ENCODE measurements at places on chromosomes 5 and 9. TPM values are rescaled to one million over a fixed set of nuclear protein-coding genes. Genes with fewer than 3 reads are reported as not detected.

Gene CTSV
- 10.5 TPM for total RNA-seq

Gene CCDC171
- total RNA-seq = 5.1 TPM

Gene ANAPC2
- total RNA-seq = 74.3 TPM

Gene KIF4B
- total RNA-seq = not detected

Gene HTR4
- not detected for total RNA-seq

Gene GAPVD1
- total RNA-seq = 46.0 TPM

Gene TRAF1
- total RNA-seq = 6.7 TPM

DNA sequence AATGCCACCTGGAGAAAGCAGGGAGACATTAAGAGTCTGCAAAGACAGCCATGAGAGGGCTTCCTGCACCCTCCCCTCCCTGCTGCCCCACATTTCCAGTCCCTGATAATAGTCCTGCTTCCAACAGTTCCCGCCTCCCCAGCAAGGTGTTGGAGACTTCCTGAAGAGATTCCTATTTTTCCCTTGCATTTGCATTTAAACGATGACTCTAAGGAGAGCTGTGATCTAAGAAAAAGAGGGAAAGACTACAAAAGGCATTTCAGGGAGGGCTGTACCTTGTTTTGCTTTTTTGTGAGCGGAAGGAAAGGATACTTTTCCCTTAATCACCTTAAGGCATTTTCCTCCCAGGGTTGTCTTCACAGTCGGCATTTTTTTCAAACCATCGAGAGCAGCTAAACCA is 62.1 kb downstream of the GAS1 start:
- H3K4me1 ChIP-seq = peaks cover 4% of the 10 kb centered on the region
- no peak overlapping the region for H3K4me3 ChIP-seq
- peaks cover 33% of the 10 kb centered on the region for H3K27me3 ChIP-seq

GRCh38 chr9:87089929-87090328 is 142.6 kb upstream of the GAS1 start:
- H3K27me3 ChIP-seq = no peaks in the 10 kb centered on the region
- no peaks in the 10 kb centered on the region for H3K4me1 ChIP-seq
- H3K4me3 ChIP-seq = no peak overlapping the region
- DNase-seq = no peak

GRCh38 chr5:143435210-143435657 is 31.7 kb upstream of the NR3C1 start:
- no peak overlapping the region for H3K27ac ChIP-seq
- no peaks in the 10 kb centered on the region for H3K4me1 ChIP-seq
- DNase-seq = no peak
- peaks cover 3% of the 10 kb centered on the region for H3K27me3 ChIP-seq

- peak overlapping the region; percentile 73 for H3K27ac ChIP-seq
- H3K27me3 ChIP-seq = no peaks in the 10 kb centered on the region
- no peak overlapping the region for H3K4me3 ChIP-seq
- DNase-seq = no peak
- peaks cover 4% of the 10 kb centered on the region for H3K36me3 ChIP-seq
Observed at GRCh38 chr9:133113949-133114885, 6.8 kb downstream of the RALGDS start.

DNA sequence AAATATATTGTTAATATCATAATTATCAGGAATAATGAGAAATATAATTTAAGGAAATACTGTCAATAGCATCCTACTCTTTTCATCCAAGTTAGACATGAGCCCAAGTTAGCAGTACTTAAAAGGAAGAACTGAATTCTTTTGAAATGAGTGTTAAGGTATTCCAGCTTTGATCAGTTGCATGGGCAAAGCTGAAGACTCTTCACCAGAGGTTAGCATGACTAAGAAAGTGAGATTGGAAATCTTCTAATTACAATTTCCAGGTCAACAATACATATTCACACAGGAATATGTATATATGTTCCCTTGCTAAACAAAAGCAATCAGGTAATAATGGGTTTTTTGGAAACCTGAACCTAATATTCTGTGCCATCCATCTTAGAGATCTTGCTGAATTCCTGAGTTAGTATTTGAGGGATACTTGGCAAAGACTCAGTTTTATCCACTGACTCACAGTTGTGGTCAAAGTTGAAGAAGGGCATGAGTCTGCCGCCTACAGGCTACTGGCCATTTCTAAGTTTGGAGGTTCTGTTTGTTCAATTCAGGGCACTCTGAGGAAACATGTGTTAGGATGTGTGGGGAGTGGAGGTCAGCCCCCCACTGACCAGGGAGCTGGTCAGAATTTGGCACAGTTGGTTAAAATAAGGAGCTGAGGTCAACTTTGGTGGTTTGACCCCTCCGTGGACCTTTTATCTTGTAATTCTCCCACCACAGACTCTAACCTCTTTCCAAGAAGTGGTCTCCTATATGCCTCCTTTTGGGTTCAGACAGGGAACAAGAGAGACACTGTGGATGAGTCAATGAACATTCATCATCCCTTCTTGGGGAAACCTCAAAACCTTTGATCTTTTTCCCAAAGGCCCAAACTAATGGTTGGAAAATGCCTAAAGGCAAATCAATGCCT is 118.3 kb downstream of the PIK3R1 start:
- H3K4me1 ChIP-seq = peaks cover 11% of the 10 kb centered on the region
- DNase-seq = no peak
- no peaks in the 10 kb centered on the region for H3K27me3 ChIP-seq
- H3K4me3 ChIP-seq = no peak overlapping the region

DNA sequence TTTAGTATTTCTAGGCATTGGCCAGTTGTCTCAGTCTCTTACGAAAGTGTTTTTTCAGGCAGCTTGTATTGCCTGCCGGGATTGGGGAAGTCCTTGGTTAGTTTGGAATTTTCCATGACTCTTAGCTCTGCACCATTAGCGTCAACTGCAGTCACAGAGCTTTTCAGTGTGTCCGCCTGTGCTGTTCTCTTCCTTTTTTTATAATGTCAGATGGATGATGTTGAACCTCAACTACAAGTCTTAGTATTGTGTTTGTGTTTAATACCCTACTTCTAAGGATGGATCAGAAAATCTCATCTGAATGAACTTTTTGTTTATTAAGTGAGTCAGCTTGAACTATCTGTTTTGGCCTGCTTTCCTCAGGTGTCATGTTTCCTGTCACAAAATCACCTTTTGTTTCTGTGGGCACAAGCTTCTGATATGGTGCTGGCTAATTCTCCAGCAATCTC is 33.1 kb downstream of the ATP6V0E1 start:
- peak overlapping the region; percentile 73 for H3K27ac ChIP-seq
- H3K4me3 ChIP-seq = no peak overlapping the region
- H3K27me3 ChIP-seq = no peaks in the 10 kb centered on the region
- H3K36me3 ChIP-seq = peaks cover 13% of the 10 kb centered on the region

DNA sequence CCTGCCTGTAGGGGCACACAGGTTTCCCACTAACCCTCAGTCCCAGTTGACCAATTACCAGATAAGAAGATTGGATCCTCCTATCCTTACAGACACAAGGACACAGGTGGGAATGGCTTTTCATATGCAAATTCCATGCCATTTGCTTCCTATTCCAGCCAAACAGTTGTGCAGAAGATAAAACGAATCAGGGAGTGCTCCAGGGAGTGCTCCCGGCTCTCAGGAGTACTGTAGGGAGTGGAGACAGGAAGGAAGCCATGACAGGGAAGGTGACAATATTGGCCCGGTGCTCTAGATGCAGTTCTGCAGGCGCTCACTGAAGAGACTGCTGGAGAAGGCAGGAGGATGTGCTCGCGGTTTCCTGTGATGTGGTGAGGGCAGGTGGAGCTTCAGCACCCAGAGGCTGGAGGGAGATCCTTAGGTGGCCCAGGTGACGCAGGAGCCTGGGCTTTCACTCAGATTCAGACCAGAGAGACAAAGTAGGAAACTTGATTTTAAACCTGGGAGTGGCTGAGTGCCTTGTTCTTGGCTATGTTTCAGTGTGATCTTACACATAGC is 260.0 kb downstream of the AUH start:
- H3K4me1 ChIP-seq = peaks cover 10% of the 10 kb centered on the region
- H3K36me3 ChIP-seq = no peaks in the 10 kb centered on the region
- no peak overlapping the region for H3K27ac ChIP-seq
- peaks cover 5% of the 10 kb centered on the region for H3K27me3 ChIP-seq

DNA sequence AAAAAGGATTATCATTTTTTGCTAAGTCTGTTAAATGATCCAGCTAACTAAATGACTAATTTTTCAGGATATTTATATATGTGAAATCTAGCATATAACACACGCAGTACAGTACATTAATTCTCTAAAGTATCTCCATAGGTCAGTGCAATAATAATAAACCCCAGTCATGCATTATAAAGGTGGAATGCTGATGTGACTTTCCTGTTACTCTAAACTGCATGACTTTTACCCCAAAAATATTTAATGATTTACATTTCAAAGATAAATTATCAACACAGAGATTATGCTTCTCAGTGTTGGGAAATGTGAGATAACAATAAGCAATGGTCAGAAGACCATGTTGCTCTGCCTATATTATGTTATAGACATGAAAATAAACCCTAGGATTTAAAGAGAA is 34.1 kb upstream of the PAM start:
- DNase-seq = no peak
- H3K27ac ChIP-seq = no peak overlapping the region
- no peaks in the 10 kb centered on the region for H3K4me1 ChIP-seq
- H3K27me3 ChIP-seq = no peaks in the 10 kb centered on the region
- no peaks in the 10 kb centered on the region for H3K36me3 ChIP-seq

GRCh38 chr5:156912869-156913268 is 50.2 kb downstream of the TIMD4 start:
- DNase-seq = no peak
- H3K4me3 ChIP-seq = no peak overlapping the region
- H3K27ac ChIP-seq = no peak overlapping the region
- H3K27me3 ChIP-seq = peaks cover 3% of the 10 kb centered on the region

GRCh38 chr5:114449860-114450421 is 88.1 kb downstream of the KCNN2 start:
- peak; percentile 56 for DNase-seq
- peaks cover 4% of the 10 kb centered on the region for H3K4me1 ChIP-seq
- H3K36me3 ChIP-seq = no peaks in the 10 kb centered on the region
- no peak overlapping the region for H3K4me3 ChIP-seq
- no peaks in the 10 kb centered on the region for H3K27me3 ChIP-seq
- H3K27ac ChIP-seq = no peak overlapping the region

DNA sequence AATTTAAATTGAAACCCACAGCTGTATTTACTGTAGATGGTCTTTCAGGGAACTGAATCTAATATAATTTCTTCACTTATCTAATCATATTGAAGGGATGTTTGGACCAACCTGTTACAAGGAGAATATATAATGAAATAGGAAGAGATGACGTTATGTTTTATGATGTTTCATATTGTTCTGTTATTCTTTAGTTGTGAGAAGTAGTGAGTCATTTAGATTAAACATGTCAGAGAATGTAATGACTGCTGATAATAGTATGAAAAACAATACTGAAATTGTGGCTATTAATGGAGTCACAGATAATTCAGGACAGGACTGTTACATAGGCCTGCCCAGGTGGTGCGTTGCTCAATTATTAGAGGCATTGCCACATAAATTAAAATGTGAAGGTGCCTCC is 1993.4 kb downstream of the EFNA5 start:
- H3K36me3 ChIP-seq = no peaks in the 10 kb centered on the region
- no peak overlapping the region for H3K4me3 ChIP-seq
- no peaks in the 10 kb centered on the region for H3K27me3 ChIP-seq
- no peak overlapping the region for H3K27ac ChIP-seq

DNA sequence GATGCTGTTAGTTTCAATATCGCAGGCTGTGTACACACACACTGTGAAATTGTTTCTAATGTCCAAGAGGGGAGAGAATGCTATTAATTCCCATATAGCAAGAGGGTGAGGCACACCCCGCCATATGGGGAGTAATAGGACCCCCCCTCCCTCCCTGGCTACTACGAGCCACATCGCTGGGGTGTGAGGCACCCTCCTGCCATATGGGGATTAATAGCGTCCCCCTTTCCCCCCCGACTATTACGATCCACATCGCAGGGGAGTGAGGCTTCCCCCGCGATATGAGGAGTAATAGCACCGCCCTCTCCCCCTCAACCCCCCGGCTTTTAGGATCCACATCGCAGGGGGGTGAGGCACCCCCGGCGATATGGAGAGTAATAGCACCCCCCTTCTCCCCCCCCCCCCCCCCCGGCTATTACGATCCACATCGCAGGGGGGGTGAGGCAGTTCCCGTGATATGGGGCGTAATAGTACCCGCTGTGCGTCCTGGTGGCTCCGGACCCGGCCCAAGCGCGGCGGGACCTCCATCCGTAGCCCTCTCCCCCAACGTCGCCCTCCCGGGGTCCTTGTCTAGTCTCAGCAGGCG is 494 bp upstream of the STK32A start:
- no peak for DNase-seq
- H3K27ac ChIP-seq = no peak overlapping the region
- H3K27me3 ChIP-seq = peaks cover 68% of the 10 kb centered on the region
- peaks cover 2% of the 10 kb centered on the region for H3K4me1 ChIP-seq

GRCh38 chr5:154520861-154521453 is 42.9 kb upstream of the HAND1 start:
- H3K27me3 ChIP-seq = peaks cover 66% of the 10 kb centered on the region
- peak overlapping the region; percentile 33 for H3K27ac ChIP-seq
- peak overlapping the region; percentile 66 for H3K4me3 ChIP-seq
- DNase-seq = peak; percentile 74
- peaks cover 6% of the 10 kb centered on the region for H3K4me1 ChIP-seq

DNA sequence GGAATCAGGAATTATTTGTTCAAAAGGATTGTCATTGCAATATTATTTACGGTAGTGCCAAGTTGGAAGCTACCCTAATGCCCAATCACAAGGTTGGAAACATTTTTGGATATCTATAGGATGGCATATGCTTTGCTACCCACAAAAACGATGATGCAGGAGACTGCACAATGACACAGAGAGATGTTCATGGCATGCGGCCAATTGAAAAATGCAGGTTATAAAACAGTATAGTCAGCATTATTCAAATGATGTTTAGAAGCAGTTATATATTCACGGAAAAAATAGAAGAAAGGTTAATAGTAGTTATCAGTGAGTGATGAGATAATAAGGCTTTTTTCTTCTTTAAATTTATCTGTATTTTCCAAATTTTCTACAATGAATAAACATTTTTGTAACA is 5.9 kb upstream of the ACSL6 start:
- H3K4me3 ChIP-seq = no peak overlapping the region
- H3K27ac ChIP-seq = no peak overlapping the region
- H3K27me3 ChIP-seq = peaks cover 59% of the 10 kb centered on the region
- H3K4me1 ChIP-seq = no peaks in the 10 kb centered on the region
- DNase-seq = no peak

DNA sequence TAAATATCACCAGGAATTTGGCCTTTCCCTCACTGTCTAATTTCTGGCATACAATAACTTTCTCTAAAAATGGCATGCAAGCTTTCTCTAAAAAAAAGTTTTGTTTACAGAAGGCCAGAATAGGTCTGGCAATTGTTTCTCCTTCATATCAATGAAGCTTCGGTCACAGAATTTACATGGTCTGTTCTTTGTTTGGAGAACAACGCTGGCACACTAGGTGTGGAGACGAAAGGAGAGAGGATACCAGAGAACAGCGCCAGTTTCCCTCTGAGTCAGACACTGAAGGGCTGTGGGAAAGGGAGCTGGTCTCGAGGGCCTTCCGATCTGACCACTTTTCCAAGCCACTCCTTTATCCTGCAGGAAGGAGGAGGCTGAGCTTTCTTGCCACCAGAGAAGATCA is 60.1 kb upstream of the ITGA1 start:
- H3K4me1 ChIP-seq = peaks cover 5% of the 10 kb centered on the region
- peaks cover 3% of the 10 kb centered on the region for H3K36me3 ChIP-seq
- no peaks in the 10 kb centered on the region for H3K27me3 ChIP-seq
- no peak for DNase-seq
- H3K4me3 ChIP-seq = no peak overlapping the region

GRCh38 chr9:129752900-129753729 is at the start of gene PTGES:
Gene PTGES (minus strand): TSS chr9:129753042. CDS start chr9:129753012, 30 bp downstream.
- no peak for DNase-seq
- no peak within 1 kb of the TSS for H3K4me3 ChIP-seq

GRCh38 chr5:89606939-89607534 is 724.1 kb upstream of the MEF2C start:
- H3K36me3 ChIP-seq = no peaks in the 10 kb centered on the region
- no peak overlapping the region for H3K4me3 ChIP-seq
- H3K27me3 ChIP-seq = no peaks in the 10 kb centered on the region
- DNase-seq = no peak
- peak overlapping the region; percentile 11 for H3K27ac ChIP-seq
- no peaks in the 10 kb centered on the region for H3K4me1 ChIP-seq
